HL-60 (cell line): ENCODE measurements at places on chromosomes 3 and 15.

DNA sequence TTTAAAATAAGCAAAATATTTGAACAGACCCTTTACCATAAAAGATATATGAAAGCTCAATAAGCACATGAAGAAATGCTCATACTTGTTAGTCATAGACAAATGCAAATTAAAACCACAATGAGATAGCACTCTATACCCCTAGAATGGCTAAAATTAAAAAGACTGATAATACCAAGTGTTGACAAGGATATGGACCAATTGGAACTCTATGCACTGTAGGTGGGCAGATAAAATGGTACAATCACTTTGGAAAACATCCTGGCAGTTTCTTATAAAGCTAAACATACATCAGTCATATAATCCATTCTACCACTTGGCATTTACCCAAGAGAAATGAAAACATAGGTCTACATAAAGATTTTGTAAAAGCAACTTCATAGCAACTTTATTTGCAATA, 293.0 kb upstream of the TLE3 start:
- no peak for DNase-seq

GRCh38 chr15:41501931-41502794, 8.5 kb downstream of the ITPKA start:
- DNase-seq: no peak

- no peak for DNase-seq
These were observed 46.8 kb downstream of the MGLL start for GRCh38 chr3:127775398-127776109.

GRCh38 chr3:154170300-154170699, 49.1 kb downstream of the ARHGEF26 start:
- DNase-seq: no peak

DNA sequence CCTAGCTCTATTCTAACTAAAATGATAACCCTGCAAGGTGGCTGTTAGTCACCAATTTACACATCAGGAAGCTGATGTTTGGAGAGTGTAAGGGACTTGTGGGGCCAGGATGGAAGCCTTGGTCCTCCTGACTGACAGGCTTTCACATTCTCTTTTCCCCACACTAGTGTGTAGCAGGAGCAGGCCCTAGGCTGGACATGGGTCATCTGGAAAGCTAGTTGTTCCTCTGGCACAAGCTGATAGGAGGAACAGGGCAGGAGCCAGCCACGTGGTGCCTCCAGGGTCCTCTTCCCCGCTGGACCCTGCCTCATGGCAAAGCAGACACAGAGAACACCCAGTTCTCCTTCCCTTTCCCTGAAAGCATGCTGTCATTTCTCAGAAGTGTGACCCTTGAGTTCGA, 18.1 kb upstream of the RBSN start:
- no peak for DNase-seq
